ENCODE measurements at places on chromosomes 11 and 22. TPM values are rescaled to one million over a fixed set of nuclear protein-coding genes. Genes with fewer than 3 reads are reported as not detected.

DNA sequence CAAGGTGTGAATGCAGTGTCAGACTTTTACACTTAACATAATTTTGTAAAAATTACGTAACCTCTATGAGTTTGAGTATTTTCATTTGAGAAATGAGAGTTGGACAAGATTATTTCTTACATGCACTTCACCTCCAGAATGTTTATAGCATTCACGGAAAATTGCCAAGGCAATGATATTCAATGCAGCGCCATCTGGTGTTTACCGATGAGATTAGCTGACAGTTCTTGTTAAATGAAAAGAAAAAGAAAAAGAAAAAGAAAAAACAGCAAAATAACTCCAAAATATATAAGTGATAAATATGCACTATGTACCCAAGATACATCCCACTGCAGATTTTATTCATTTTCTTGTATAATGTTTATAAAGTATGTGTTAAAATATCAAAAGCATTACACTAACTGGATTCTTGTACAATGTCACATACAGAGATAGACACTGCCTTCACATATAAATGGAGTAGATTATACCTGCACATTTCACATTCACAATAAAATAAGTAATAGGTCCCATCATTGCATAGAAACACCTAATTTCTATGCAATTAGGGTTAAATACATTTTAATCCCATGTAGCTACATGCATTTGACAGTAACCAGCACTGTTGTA lies 976.3 kb upstream of the FAT3 start:
- H3K27ac ChIP-seq, result no peak overlapping the region
- no peak overlapping the region for H3K4me3 ChIP-seq
- peak; percentile 28 for DNase-seq

Gene TEX54
- not detected for total RNA-seq

Gene F2
- 110 TPM for total RNA-seq

GRCh38 chr11:2314525-2315394 lies 12.9 kb downstream of the TSPAN32 start:
- peaks cover 37% of the 10 kb centered on the region for H3K27me3 ChIP-seq
- no peaks in the 10 kb centered on the region for H3K4me1 ChIP-seq
- H3K4me3 ChIP-seq, result no peak overlapping the region
- no peak overlapping the region for H3K27ac ChIP-seq
- DNase-seq, result no peak

DNA sequence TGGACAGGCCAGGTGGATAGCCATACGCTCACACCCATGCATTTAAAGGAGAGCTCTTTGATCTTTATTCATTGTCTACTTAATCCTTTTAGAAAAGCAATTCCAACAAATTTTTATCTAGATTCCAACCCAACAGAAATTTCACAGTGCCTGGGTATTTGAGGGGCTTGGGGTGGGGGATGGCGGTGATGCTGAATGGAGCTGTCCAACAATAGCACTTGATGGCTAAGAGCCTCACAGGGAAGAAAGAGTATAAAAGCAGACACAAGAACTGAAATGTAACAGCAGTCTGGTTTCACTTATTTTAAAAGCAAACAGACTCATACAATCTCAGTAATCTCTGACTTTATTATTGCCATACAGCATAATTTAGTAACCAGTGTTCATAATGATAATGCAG lies 101.8 kb upstream of the SORL1-AS1 start:
- H3K27ac ChIP-seq, result peak overlapping the region; percentile 55
- no peaks in the 10 kb centered on the region for H3K27me3 ChIP-seq

GRCh38 chr22:20552443-20553401 lies 45.3 kb downstream of the MED15 start:
- H3K4me1 ChIP-seq, result peaks cover 43% of the 10 kb centered on the region
- H3K27me3 ChIP-seq, result no peaks in the 10 kb centered on the region
- no peak overlapping the region for H3K4me3 ChIP-seq
- H3K36me3 ChIP-seq, result peaks cover 27% of the 10 kb centered on the region
- peak overlapping the region; percentile 89 for H3K27ac ChIP-seq

GRCh38 chr11:8025123-8025522 lies 38.0 kb downstream of the EIF3F start:
- no peaks in the 10 kb centered on the region for H3K36me3 ChIP-seq
- H3K27ac ChIP-seq, result no peak overlapping the region
- H3K4me1 ChIP-seq, result peaks cover 10% of the 10 kb centered on the region

DNA sequence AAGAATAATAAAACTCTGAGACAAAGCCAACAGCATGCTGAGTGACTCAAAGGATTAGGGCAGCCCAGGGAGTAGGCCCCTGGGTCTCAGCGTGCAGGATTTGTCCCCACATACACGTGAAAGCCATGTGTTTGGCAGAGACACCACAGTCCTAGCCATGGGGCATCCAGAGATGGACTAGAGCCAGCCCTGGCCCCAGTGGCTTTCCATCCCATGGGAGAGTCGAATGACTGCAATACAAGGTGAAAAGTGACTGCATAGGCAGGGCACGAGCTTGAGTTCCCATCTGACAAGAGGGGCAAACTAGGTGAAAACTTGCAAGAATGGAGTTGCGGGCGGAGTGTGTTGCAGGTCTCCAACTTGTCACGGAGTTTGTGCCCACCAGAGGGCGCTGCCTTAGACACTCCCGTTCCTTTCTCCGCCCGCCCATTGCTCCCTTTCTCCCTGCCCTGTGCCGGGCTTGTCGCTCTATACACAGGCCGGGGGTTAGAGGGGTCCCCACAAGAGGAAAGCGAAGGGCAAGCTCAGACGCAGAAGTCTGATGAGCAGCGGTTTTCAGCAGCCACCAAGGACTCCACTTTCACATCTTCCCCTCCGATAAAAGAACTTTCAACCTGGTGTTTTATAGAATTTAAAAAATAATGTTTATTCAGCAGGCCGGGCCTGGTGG lies 24.2 kb downstream of the TSKU start:
- H3K27ac ChIP-seq, result no peak overlapping the region
- H3K36me3 ChIP-seq, result no peaks in the 10 kb centered on the region
- H3K27me3 ChIP-seq, result peaks cover 19% of the 10 kb centered on the region
- DNase-seq, result peak; percentile 68
- peak overlapping the region; percentile 20 for H3K4me3 ChIP-seq

Gene IGLL1
- not detected for total RNA-seq

- no peak for DNase-seq
- H3K4me3 ChIP-seq, result no peak overlapping the region
- no peaks in the 10 kb centered on the region for H3K36me3 ChIP-seq
- no peaks in the 10 kb centered on the region for H3K4me1 ChIP-seq
- no peaks in the 10 kb centered on the region for H3K27me3 ChIP-seq
Measured at GRCh38 chr11:80365076-80365725, 924.4 kb upstream of the TENM4 start.

Gene TRIM6
- total RNA-seq, result not detected

GRCh38 chr11:125890447-125891100 lies 3.1 kb downstream of the HYLS1 start:
- H3K27ac ChIP-seq, result no peak overlapping the region
- no peak overlapping the region for H3K4me3 ChIP-seq
- H3K27me3 ChIP-seq, result no peaks in the 10 kb centered on the region
- DNase-seq, result no peak
- H3K36me3 ChIP-seq, result no peaks in the 10 kb centered on the region

Gene C11orf91
- 0.35 TPM for total RNA-seq

GRCh38 chr11:57735619-57736298 lies 5.5 kb upstream of the SELENOH start:
- H3K36me3 ChIP-seq, result peaks cover 52% of the 10 kb centered on the region
- DNase-seq, result no peak
- no peaks in the 10 kb centered on the region for H3K27me3 ChIP-seq
- no peak overlapping the region for H3K27ac ChIP-seq

GRCh38 chr11:117805045-117805444 lies 8.0 kb upstream of the DSCAML1 start:
- no peaks in the 10 kb centered on the region for H3K36me3 ChIP-seq
- DNase-seq, result no peak
- no peak overlapping the region for H3K27ac ChIP-seq
- no peak overlapping the region for H3K4me3 ChIP-seq
- peaks cover 2% of the 10 kb centered on the region for H3K4me1 ChIP-seq

DNA sequence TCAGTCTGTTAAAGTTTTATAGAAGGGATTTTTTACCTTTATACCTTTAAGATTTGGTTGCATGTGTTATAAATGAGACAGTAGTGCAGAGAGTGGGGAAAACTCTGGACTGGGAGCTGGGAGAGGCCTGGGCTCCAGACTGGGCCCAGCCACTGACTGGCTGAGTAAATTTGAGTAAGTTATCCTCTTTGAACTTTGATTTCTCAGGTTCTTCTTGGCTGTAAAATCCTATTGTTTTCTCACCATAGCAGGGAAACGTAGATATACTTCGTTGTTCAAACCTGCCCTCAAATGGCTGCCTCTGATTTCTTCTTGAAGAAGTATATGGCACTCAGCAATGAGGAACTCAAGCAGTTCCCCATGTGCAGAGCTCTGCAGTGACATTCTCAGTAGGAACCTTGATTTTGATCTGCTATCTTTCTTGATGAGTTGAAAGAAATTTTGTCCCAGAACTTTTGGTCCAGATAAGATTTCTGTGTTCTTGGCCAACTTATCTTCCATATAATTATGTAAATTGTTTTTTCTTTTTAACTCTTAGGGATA lies 8.8 kb downstream of the BMAL1 start:
- H3K27me3 ChIP-seq, result no peaks in the 10 kb centered on the region
- H3K27ac ChIP-seq, result no peak overlapping the region
- no peaks in the 10 kb centered on the region for H3K4me1 ChIP-seq
- no peak for DNase-seq

DNA sequence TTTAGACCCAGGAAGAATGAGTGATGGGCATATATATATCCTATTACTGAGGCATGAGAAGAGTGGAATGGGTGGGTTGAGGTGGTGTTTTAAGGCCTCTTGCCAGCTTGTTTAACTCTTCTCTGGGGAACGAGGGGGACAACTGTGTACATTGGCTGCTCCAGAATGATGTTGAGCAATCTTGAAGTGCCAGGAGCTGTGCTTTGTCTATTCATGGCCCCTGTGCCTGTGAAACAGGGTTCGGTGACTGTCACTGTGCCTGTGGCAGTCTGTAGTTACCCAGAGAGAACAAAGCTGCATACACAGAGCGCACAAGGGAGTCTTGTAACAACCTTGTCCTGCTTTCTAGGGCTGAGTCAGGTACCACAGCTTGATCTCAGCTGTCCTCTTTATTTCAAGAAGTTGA lies 11.7 kb downstream of the LIMK2 start:
- no peak overlapping the region for H3K4me3 ChIP-seq
- H3K4me1 ChIP-seq, result peaks cover 91% of the 10 kb centered on the region
- peaks cover 5% of the 10 kb centered on the region for H3K36me3 ChIP-seq
- H3K27me3 ChIP-seq, result no peaks in the 10 kb centered on the region
- peak; percentile 94 for DNase-seq

DNA sequence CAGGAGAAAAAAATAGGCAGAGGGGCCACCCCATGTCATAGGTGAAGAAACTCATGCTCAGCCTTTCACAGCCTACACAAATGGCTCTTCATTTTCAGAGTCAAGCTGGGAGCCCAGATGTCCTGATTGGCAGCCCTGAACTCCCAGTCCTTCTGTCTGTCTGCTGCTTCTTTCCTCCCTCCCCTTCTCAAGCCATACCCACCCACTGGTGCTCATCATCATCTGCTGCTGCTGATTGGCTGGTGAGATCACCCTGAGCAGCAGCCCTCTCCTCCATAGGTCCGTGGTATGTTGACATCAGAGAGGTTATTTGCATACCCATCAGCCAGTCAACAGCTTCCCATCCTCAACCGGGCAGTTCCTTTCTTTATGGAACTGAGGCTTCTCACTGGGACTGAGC lies 46.1 kb upstream of the PRDM11 start:
- H3K27ac ChIP-seq, result no peak overlapping the region
- H3K4me1 ChIP-seq, result peaks cover 7% of the 10 kb centered on the region

DNA sequence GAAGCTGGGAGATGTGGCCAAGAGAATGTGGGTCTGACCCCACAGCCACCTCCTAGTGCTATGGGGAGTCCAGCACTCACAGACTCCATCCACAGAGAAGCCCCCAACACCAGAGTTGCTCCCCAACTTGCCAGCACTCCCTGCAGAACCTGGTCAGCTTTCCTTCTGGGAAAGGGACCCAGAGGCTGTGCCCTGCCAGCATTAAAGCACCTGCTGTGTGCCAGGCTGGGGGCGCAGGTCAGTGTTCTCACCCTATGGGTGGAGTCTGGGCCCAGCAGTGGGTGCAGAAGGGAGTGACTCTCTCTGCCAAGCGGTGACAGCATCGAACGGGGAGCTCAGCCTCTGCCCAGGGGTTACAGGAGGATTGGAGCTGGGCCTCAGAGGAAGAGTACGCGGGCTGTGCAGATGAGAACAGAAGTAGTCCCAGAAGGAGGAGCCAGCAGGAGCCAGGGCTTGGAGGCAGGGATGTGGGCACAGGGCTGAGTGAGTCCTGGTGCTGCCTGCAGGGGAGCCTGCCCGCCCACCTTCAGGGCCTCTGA lies 114.4 kb downstream of the MPPED1 start:
- H3K36me3 ChIP-seq, result no peaks in the 10 kb centered on the region
- H3K27me3 ChIP-seq, result no peaks in the 10 kb centered on the region
- no peak overlapping the region for H3K4me3 ChIP-seq
- no peak for DNase-seq

DNA sequence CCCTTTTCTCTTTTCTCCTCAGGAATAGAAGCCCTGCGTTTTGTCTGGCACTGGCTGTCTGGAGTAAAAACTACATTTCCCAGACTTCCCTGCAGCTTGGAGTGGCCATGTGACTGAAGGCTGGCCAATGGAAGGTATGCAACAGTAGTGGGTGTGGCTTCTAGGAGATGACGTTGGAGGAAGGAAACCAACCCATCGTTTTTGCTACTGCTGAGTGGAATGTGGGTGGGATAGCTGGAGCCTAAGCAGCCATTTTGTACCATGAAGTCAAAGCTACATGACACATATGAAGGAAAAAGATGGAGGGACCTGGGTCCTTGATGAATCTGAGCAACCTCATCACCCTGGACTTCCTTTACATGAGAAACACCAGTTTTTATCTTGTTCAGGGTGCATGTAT lies 19.6 kb downstream of the FGF3 start:
- H3K27me3 ChIP-seq, result 0 out of 3 replicates have a peak, but pooled peaks cover 4% of the 10 kb centered on the region
- H3K4me1 ChIP-seq, result no peaks in the 10 kb centered on the region
- peak; percentile 23 for DNase-seq
- H3K4me3 ChIP-seq, result no peak overlapping the region
- H3K36me3 ChIP-seq, result no peaks in the 10 kb centered on the region

Gene ELMOD1
- not detected for total RNA-seq

- H3K4me3 ChIP-seq, result peak overlapping the region; percentile 99
- peak overlapping the region; percentile 92 for H3K27ac ChIP-seq
- peaks cover 56% of the 10 kb centered on the region for H3K4me1 ChIP-seq
- H3K27me3 ChIP-seq, result no peaks in the 10 kb centered on the region
- no peaks in the 10 kb centered on the region for H3K36me3 ChIP-seq
Measured at GRCh38 chr11:14645015-14645912, 1.7 kb downstream of the PDE3B start.

- no peaks in the 10 kb centered on the region for H3K27me3 ChIP-seq
- peak overlapping the region; percentile 97 for H3K4me3 ChIP-seq
- no peak for DNase-seq
- H3K36me3 ChIP-seq, result peaks cover 12% of the 10 kb centered on the region
Measured at GRCh38 chr11:117179048-117179999, 781 bp downstream of the SIDT2 start.

Gene SNX32
- 0.09 TPM for total RNA-seq

GRCh38 chr11:8056810-8057463 lies 24.1 kb upstream of the TUB start:
- no peak overlapping the region for H3K4me3 ChIP-seq
- no peaks in the 10 kb centered on the region for H3K4me1 ChIP-seq
- H3K27me3 ChIP-seq, result peaks cover 2% of the 10 kb centered on the region

GRCh38 chr11:24400059-24400665 lies 96.7 kb upstream of the LUZP2 start:
- no peaks in the 10 kb centered on the region for H3K36me3 ChIP-seq
- H3K27ac ChIP-seq, result no peak overlapping the region
- H3K4me3 ChIP-seq, result no peak overlapping the region
- no peaks in the 10 kb centered on the region for H3K4me1 ChIP-seq

Gene GP1BB
- total RNA-seq, result not detected

GRCh38 chr11:60830478-60831142 lies 11.3 kb upstream of the CCDC86 start:
- no peak overlapping the region for H3K27ac ChIP-seq
- H3K27me3 ChIP-seq, result peaks cover 16% of the 10 kb centered on the region
- peaks cover 12% of the 10 kb centered on the region for H3K4me1 ChIP-seq
- no peak overlapping the region for H3K4me3 ChIP-seq
- no peaks in the 10 kb centered on the region for H3K36me3 ChIP-seq
